ENCODE measurements at places on chromosomes 4 and X.

- DNase-seq: no peak
Measured at GRCh38 chr4:34182306-34182705, 2062.0 kb downstream of the ARAP2 start.

DNA sequence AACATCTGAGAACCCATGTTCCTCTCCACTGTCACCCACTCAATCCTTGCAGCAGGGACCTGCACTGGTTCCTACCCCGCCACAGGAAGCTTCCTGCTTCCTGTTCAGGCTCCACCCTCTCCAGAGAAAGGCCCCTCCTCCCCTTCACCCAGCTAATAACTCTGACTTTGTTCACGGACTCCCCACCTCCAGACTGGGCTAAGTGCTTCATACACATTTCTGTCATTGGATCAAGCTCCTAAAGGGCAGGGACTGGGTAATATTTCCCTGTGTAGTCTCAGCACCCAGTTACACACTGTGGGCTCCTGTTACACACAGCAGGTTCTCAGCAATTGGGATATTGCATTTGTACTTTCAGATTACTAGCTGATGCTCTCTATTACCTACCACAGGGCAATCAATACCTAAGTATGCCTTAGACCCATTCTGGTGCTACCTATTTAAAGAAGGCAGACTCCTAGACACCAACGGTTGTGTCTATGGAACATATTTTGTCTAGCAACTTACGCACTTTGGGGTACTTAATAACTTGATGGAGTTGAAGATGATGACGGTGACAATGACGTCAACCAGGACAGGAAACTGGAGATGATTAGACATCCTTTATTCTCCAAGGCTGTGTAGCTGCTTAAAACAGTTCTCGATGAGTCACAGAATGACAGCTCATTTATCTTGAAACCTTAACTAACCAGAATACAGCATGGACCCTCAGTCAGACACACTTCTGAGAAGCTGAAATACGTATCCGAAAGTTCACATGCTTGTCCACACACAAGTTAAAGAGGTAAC, 58.1 kb downstream of the MAML3 start:
- peak; percentile 55 for DNase-seq

- DNase-seq: no peak
Measured at GRCh38 chrX:55451626-55451989, 319 bp upstream of the MAGEH1 start.

DNA sequence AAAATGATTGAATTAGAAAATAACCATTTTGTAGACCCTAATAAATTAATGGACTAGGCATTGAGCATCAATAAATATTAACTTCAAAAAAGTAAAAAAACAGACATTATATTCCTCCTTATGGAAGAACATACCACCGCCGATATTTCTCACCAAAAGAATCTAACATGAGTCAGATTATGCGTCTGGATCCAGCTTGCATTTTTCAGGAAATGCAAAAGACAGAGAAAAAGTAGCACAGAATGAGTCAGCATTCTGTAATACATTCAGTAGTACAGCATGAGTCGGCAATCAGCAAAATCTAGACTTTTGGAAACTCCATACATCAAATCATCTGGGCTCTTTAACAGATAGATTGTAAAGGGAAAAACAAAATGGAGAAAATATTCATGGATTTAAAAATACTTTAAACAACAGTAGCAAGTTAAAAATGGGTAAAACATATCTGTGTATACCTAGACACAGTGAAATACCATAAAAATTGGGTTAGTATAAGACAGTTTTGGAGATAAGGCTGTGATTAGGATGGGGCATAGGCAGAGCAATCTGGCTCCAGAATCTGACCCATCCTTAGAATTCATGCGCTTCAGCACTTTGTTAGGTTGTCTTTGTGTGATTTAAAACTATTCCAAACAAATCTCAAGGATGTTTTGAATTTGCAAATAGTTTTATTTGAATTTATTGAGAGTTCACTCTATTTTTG, 633.0 kb upstream of the FAM241A start:
- DNase-seq: no peak

- DNase-seq: peak; percentile 72
Measured at GRCh38 chrX:110146521-110146920, 143.6 kb downstream of the TMEM164 start.

DNA sequence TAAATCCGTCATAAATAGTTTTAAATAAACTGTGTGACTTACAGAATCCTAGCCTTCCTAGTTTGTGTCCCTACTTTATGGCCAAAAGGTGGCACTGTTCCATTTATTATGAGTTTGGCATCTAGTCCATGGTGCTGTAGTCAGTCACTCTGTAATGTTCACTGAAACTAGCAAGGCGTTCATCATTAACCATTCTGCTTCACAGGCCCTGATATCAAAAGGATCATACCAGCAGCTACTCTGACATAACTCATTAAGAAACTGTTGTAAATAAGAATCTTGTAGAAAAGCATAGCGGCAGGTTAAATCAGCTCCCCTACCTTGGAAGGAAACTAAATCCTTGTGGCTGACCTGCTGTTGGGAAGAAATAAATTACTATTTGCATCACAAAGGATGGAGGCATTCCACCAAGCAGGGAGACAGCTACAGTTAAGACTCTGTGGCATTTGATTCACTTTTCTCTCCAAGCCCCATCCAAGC, 919.6 kb upstream of the DIAPH2 start:
- no peak for DNase-seq

- DNase-seq: peak; percentile 90
Measured at GRCh38 chrX:154541896-154542722, 4.5 kb downstream of the G6PD start.

GRCh38 chrX:23386260-23386659, 51.6 kb downstream of the PTCHD1 start:
- DNase-seq: no peak

DNA sequence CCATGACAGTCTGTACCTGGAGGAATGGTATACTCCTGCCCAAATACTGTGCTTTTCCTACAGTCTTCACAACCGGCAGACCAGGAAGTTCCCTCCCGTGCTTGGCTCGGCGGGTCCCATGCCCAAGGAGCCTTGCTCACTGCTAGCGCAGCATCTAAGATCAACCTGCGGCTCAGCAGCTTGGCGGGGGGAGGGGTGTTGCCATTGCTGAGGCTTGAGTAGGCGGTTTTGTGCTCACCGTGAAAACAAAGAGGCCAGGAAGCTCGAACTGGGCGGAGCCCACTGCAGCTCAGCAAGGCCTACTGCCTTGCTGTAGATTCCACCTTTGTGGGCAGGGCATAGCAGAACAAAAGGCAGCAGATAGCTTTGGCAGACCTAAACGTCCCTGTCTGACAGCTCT, 152.7 kb downstream of the TEX11 start:
- no peak for DNase-seq
